ENCODE measurements at places on chromosomes 16 and 17. TPM values are rescaled to one million over a fixed set of nuclear protein-coding genes. Genes with fewer than 3 reads are reported as not detected.

Gene MPP3
- polyA plus RNA-seq = 5.4 TPM

Gene TNFSF13
- polyA plus RNA-seq = 0.45 TPM

Gene FNDC8
- not detected for polyA plus RNA-seq

Gene TANGO6
- polyA plus RNA-seq = 5.5 TPM

Gene STX1B
- 1.2 TPM for polyA plus RNA-seq

Gene SCNN1G
- not detected for polyA plus RNA-seq

Gene TNFRSF17
- polyA plus RNA-seq = not detected
